Fibroblast of mammary gland (primary cell): ENCODE measurements at places on chromosomes 1 and 21.

GRCh38 chr1:179141592-179142251 is 59.9 kb downstream of the TOR3A start:
- peak; percentile 90 for DNase-seq

DNA sequence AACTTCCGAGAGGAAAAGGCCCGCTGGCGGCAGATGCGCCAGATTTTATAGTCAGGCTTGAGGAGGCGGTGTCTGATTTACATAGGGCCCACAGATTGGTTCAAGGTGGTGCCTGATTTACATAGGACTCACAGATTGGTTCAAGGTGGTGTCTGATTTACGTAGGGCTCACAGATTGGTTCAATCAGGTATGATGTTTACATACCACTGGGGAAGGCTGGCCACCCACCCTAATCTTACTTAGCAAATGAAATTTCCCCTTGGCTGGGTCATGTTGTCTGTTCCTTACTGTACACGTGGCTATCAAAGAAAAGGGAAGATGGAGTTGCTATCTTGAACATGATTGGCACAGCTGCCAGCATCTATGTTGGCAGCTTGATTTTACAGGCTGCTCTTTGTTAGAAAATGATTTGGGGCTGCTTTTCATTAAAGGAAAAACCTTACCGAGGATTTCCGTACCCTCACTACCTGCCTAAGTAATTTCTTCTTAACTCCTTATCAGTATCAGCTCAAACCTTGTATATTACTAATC is 96.3 kb downstream of the SETD4 start:
- DNase-seq, result peak; percentile 42

GRCh38 chr1:248793592-248793991 is 32.1 kb downstream of the SH3BP5L start:
- DNase-seq, result no peak

DNA sequence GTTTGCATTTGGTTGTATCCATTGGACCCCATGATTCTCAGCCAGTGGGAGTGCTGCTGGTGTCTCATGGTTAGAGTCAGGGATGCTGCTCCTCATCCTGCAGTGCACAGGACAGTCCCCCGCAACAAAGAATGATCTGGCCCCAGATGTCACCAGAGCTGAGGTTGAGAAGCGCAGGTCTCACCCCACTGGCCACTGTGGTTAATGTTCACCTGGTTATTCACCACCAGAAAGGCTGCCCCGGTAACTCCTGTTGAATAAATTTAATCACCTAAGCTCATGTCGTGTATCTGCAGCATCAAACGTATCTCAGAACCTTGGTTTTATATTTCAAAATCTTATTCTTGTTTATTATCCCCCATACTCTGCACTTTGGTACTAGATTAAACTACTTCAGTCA is 75.8 kb downstream of the ATP5PO start:
- no peak for DNase-seq

DNA sequence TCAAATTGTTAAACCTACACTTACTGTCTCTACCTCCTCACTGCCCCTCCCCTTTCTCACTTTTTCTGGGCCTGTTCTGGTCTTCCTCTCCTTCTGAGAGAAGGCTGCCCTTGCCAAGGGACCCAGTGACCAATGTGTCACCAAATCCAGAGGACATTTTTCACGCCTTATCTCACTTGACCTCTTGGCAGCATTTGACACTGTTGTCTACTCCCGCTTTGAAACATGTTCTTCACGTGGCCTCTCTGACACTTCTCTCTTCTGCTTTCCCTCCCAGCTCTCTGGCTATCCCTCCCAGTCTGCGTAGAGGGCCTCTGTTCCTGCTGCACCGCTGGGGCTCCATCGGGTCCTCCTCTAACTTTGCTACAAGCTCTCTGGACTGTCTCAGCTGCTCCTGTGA is 25.3 kb downstream of the KCNQ4 start:
- DNase-seq, result no peak

- DNase-seq, result no peak
Observed at GRCh38 chr1:160711602-160712311, at the start of gene CD48. CD48 (minus strand) TSS chr1:160711822; CDS start chr1:160711763, 59 bp downstream.

DNA sequence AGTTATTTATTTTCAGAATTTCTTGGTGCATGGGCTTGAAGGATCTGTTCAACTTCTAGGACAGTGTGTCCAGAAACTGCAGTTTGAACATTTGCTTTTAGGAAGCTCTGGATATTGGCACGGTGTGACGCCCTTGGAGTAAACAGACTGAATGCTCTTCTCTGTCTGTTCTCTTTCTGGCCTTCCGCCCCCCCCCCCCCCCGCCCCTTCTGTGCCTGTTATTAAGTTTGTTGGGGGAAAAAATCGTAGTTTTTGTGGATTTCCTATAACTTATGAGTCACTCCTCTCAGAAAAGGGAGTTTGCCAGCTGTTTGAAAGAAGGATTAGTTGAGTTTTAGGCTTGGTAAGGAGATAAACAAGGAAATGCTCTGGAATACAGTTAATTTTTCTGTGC is 1.2 kb downstream of the KCTD3 start:
- DNase-seq, result peak; percentile 86

DNA sequence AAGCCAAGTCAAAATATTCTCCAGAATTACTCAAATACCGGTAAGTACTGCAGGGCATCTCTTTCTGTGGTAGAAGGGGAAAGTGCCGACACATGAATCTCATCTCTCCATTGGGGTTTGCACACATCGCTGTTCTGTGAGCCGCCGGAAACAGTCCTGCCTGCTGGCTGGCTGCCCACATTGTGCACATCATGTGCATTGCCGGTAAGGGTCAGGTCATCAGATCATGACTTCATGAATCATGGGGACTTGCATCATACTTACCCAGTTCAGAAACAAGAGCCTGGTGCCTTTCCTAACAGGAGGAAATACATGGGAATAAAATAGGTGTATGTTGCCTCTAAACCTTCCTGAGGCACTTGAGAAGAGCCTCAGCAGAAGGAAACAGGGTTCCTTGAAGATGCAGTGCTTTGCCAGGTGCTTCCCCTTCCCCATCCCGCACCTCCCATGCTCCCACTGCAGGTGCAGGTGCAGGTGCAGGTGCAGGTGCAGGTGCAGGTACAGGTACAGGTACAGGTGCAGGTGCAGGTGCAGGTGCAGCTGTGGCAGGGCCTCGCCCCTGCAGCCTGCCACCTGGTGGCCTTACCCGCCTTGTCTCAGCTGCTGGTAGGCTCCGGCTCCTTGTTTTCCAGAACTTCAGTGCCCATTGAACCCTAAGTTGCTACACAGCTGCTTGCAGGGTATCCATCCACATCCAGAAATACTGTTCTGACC is 26.5 kb downstream of the GPR137B start:
- DNase-seq, result peak; percentile 85

DNA sequence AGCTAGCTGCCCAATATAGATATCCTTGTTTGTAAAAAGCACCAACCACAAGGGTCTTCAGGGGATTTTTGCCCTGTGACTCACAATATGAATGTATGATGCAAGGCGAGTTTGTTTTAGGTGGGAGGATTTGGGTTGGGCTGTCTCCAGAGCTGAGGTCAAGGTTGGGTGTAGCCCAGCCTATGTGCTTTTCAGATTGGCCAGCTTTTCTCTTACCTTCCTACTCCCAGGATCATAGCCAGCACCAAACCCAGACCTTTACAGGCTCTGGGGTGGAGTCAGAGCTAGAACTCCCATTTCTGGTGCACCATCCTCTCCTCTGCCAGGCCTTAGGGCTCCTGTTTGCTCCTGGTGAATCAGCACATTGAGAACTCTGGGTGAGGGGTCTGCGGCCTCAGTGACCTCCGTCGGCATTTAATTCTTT is 55.6 kb upstream of the GCLM start:
- peak; percentile 73 for DNase-seq

- DNase-seq, result no peak
Observed at GRCh38 chr1:43881415-43881814, 52.2 kb upstream of the ARTN start.

DNA sequence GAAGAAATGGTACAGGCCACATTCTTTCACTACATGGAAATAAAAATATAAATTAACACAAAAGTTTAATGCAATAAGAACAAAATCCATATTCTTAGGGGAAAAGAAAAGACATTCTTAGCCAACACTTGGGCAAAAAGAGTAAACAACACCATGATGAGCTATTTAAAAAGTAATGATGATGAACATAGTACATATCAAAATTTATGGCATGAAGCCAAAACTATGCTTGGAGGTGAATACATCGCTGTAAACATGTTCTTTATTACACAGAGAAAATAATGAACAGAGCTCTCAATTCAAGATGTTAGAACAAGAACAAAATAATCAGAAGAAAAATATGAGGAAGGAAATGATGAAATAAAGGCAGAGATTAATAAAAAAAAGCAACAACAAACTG is 158.2 kb downstream of the ZSCAN20 start:
- no peak for DNase-seq

DNA sequence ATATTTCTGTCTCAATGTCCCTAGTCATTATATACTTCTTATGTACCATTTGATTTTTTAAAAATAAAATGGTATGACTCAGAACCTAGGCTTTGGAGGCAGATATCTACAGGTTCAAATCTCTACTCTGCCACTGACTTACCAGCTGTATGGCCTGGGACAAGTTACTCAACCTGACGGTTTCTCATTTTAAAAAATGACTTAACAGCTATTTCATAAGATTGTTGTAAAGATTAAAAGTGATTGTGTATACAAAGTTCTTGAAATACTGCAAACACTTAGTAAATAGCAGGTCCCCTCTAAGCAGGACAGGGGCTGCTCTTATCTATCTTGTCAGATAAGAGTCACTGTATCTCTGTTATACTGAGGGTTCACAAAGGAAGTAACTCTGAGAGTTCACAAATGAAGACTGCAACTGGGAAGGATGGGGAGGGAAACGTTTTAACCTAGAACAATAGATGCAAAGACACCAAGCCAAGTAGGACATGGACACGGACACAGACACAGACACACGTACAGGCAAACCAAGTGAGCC is 2.6 kb downstream of the BCAR3 start:
- no peak for DNase-seq

DNA sequence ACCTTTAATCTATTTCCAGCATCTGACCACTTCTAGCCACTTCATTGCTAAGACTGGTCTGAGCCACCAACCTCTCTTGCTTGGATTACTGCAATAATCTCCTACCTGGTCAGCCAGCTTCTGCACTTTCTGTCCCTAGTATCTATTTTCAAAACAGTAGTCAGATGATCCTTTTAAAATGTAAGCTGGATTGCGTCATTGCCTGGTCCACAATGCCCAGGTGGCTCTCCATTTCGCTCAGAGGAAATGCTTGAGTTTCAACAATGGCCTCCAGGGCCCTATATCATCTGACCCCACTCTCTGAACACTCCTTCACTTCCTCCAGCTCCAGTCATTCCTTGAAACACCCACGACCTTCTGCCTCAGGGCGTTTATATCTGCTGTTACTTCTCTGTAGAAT is 2.3 kb downstream of the FYB2 start:
- DNase-seq, result no peak

DNA sequence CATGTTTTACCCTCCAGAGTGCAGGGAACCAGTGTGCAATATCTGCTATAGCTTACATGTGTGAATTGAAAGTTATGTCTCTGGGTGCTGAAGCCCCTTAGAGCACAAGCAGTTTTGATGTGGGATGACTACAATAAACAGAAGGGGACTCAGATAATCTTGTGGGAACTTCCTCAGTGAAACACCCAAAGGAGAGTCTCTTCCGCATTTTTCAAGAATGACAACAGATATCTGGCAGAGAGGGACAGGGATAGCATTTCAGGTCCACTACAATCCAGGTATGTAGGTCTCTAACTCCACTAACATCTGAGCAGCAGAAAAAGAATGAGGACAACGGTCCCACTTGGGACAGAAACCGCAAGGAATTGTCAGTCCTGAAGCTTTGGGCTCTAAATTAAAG is 67.6 kb upstream of the PDE4B start:
- no peak for DNase-seq

DNA sequence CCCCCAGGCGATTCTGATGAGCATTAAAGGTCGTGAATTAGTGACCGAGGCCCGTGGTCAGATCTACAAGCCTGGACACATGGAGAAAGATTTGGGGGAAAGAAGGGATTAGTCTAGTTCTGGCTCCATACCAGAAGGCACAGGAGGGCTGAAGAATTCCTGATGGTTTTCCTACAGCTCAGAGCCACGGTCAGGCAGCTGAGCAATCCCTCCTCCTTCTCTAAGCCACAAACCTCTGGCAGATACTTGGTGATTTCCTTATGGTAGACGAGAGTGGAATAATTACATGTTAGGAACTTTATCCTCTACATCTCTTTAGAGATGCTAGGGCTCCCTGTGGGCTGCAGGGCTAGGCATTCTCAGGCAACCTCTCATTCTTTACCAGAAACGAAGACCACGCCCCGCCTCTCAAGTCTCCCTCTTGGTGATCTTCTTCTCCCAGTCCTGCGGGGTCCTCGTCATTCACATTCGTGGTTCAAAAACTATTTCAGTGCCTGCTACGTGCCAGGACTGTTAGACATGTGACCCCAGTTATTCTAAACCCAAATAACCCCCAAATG is 20.5 kb upstream of the ZBTB18 start:
- DNase-seq, result no peak

DNA sequence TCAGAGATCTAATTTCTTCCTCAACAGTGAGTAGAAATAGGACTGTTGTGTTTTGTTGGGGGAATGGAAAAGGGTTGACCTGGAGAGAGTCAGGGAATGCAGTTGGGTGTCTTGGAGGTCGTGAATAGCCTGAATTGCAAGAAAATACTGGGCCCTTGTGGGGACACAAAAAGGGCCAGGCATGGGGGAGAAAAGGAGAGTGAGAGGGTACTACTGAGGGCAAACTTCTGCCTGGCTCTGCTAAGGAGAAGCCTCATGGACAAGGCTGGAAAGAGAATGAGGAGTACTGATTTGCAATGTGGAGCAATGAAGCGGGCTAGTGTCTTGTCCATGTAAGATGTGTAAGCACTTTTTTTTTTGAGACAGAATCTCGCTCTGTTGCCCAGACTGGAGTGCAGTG is 96.2 kb upstream of the IRF2BP2 start:
- DNase-seq, result no peak

- DNase-seq, result peak; percentile 31
Observed at GRCh38 chr21:34276711-34277425, 86.9 kb upstream of the KCNE2 start.

- no peak for DNase-seq
Observed at GRCh38 chr1:212600071-212600915, 8.3 kb upstream of the ATF3 start.

DNA sequence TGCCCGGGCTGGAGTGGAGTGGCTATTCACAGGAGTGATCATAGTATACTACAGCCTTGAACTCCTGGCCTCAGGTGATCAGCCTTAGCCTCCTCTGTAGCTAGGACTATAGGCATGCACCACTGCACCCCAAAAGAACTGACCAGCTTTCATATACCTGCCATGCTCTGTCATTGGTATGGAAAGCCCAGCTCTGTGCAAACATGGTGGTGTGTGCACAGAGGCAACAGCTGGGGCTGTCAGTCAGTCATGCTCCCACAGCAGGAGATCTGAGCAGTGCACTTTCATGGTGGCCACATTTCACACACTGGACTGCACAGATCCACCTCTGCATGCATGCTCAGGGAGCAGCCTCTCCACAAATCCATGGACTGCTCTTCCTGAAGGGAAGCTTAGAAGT is 8.8 kb upstream of the JAK1 start:
- DNase-seq, result no peak

- DNase-seq, result peak; percentile 88
Observed at GRCh38 chr1:227869851-227870305, 54.4 kb downstream of the PRSS38 start.

- no peak for DNase-seq
Observed at GRCh38 chr1:206005234-206005633, 2.0 kb upstream of the RAB7B start.
